ENCODE measurements at places on chromosomes 4 and X. TPM values are rescaled to one million over a fixed set of nuclear protein-coding genes. Genes with fewer than 3 reads are reported as not detected.

- peaks cover 46% of the 10 kb centered on the region for H3K4me1 ChIP-seq
- DNase-seq: no peak
- peak overlapping the region; percentile 78 for H3K27ac ChIP-seq
- no peaks in the 10 kb centered on the region for H3K36me3 ChIP-seq
These were observed 1.6 kb downstream of the MID2 start for GRCh38 chrX:107827030-107827831.

DNA sequence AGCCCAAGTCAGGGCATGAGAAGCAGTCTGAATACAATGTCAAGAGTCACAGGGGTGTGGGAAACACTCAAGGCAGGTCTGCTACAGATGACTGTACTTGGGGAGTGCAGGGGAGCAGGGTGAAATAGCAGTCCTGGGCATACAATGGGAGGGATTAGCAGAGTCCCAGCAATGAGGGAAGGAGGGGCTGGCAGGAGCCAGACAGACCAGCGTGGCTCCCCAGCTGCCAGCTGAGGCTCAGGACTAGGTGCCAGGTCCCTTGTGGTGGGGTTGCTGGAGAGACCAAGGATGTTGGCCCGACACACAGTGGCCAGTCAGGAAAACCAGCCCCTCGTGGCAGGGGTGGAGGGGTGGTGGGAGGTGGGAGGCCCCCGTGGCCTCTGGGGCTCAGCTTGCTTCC, 86.6 kb downstream of the RTL5 start:
- H3K4me3 ChIP-seq: no peak overlapping the region
- no peaks in the 10 kb centered on the region for H3K36me3 ChIP-seq
- no peak for DNase-seq

Gene MAD2L1
- 55.8 TPM for total RNA-seq

GRCh38 chr4:99088023-99088449, 552 bp downstream of the ADH5 start:
- peak; percentile 39 for DNase-seq
- H3K4me3 ChIP-seq: peak overlapping the region; percentile 98
- H3K4me1 ChIP-seq: peaks cover 43% of the 10 kb centered on the region
- no peaks in the 10 kb centered on the region for H3K27me3 ChIP-seq

Gene RNF150
- total RNA-seq: 0.14 TPM

Gene DSPP
- total RNA-seq: not detected

GRCh38 chrX:143648705-143649104, 12.8 kb upstream of the SLITRK4 start:
- no peaks in the 10 kb centered on the region for H3K36me3 ChIP-seq
- DNase-seq: no peak
- H3K4me1 ChIP-seq: no peaks in the 10 kb centered on the region
- H3K4me3 ChIP-seq: no peak overlapping the region

DNA sequence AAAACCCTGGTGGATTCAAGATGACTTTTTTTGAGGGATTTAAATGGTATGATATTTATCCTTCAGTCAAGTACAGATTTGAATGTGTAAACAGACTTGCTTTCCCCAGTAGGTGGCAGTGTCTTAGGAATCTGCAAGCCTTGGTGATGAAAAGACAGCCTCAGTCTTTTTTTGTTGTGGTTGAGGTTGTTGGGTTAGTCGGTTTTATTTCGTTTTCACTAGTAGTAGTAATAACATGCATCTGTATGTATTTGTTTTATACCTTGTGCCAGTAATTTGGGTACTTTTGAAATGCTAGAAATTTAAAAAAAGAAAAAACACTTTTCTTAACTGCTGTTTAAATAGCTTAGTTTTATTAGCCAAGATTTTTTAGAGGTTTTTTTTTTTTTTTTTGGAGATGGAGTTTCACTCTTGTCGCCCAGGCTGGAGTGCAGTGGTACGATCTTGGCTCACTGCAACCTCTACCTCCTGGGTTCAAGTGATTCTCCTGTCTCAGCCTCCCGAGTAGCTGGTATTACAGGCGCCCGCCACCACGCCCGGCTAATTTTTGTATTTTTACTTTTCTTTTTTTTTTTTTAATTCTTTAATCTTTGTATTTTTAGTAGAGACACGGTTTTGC, 39.2 kb downstream of the COPS4 start:
- peak overlapping the region; percentile 25 for H3K4me3 ChIP-seq
- H3K4me1 ChIP-seq: peaks cover 13% of the 10 kb centered on the region
- H3K36me3 ChIP-seq: peaks cover 24% of the 10 kb centered on the region

Gene CACNA1F
- total RNA-seq: 0.87 TPM

GRCh38 chrX:139725720-139726119, 17.8 kb upstream of the MCF2 start:
- no peak overlapping the region for H3K4me3 ChIP-seq
- peaks cover 7% of the 10 kb centered on the region for H3K4me1 ChIP-seq
- no peak overlapping the region for H3K27ac ChIP-seq
- no peak for DNase-seq
- no peaks in the 10 kb centered on the region for H3K27me3 ChIP-seq

DNA sequence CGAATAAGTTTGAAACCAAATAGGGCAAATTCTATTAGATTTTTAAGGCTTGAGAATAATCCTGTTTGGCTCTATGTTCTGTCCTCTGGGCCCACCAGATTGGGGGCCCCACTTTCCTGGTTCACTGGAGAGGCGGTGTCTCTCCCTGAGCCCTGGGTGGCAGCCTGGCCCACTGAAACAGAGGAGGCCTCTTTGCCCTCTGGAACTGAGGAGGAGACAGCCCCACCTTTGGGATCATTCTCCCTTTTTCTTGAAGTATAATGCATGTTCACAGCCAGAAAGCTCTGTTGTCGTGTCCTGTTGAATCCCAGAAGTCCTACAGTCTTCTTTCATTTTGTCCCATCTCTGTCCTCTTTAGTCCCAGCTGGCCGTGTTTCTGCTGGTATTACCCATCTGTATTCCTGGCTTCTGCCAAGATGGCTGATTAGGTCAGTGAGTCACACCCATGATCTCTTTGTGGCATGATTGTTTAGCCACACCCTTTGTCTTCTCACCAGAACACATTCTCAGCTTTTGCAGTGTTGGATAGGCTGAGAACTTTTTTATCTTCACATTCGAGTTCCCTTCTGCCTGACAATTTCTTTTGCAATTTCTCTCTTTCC, 8.1 kb upstream of the TBC1D25 start:
- no peak for DNase-seq
- peaks cover 8% of the 10 kb centered on the region for H3K4me1 ChIP-seq
- no peak overlapping the region for H3K4me3 ChIP-seq
- H3K27me3 ChIP-seq: no peaks in the 10 kb centered on the region

DNA sequence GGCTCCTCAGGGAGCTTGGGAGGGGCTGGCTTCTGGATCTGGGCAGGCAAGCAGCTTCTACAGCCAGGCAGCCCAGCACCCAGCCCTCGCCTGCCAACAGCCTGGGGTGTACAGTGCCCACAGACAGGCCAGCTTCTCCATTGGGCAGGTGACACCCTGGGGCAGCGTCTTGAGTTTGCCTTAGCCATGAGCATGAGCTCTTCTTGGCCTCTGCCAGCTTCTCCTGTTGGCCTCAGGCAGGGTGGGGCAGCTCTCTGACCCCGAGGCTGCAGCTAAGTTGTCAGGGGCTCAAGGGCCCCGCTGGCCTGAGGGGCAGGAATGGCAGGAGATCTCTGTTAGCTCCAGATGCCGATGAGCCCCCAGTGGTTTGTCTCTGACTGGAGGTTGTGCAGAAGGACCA, 7.8 kb upstream of the CNGA2 start:
- no peak overlapping the region for H3K27ac ChIP-seq
- no peaks in the 10 kb centered on the region for H3K36me3 ChIP-seq
- no peaks in the 10 kb centered on the region for H3K27me3 ChIP-seq
- no peaks in the 10 kb centered on the region for H3K4me1 ChIP-seq

- H3K27me3 ChIP-seq: peaks cover 15% of the 10 kb centered on the region
- no peak overlapping the region for H3K27ac ChIP-seq
- no peaks in the 10 kb centered on the region for H3K36me3 ChIP-seq
These were observed 109.7 kb upstream of the ARX start for GRCh38 chrX:25125483-25125882.

Gene SEC31A
- total RNA-seq: 80.3 TPM

DNA sequence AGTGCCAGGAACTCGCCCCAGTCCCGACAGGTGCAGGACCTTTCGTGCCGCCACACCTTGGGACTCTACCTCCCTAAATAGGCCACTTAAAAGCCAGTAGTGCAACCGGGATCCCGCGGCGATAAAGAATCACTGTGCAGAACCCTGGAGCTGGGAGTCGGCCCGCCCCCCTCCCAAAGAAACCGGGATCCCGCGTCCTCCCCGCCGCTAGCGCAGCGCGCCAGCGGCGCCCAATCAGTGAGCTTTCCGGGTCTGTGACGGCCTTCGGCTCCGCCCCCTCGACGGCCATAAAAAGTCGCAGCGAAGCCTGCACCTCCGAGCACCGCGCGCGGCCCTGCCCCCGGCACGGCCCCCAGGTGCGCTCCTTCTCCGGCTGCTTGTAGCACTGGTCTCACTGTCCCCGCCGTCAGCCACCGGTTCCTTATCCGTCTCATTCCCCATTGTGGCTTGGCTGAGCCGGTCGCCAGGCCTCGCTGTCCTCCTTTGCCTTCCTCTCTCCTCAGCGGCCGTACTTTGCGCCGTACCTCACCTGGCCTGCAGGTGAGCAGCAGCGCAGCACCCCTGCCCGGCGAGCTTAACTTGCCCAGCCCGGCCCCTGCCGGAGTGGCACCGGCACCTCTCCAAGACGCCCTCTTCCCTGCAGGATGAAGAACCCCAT, at the start of gene LRAT:
TSS of gene LRAT (plus strand) at position 318 of the 658 bp plus-strand sequence. CDS start at position 645, 327 bp downstream.
- peak; percentile 67 for DNase-seq
- peaks cover 16% of the 10 kb centered on the region for H3K4me1 ChIP-seq
- H3K36me3 ChIP-seq: no peaks in the 10 kb centered on the region
- peak within 1 kb of the TSS; percentile 64 for H3K4me3 ChIP-seq

Gene GAGE1
- not detected for total RNA-seq

GRCh38 chr4:163665101-163665500, 170.6 kb downstream of the TMA16 start:
- DNase-seq: no peak
- no peaks in the 10 kb centered on the region for H3K36me3 ChIP-seq
- H3K27ac ChIP-seq: no peak overlapping the region
- H3K4me1 ChIP-seq: peaks cover 45% of the 10 kb centered on the region
- H3K4me3 ChIP-seq: no peak overlapping the region
- no peaks in the 10 kb centered on the region for H3K27me3 ChIP-seq

Gene CHIC1
- total RNA-seq: 4.7 TPM

- peaks cover 3% of the 10 kb centered on the region for H3K4me1 ChIP-seq
- H3K36me3 ChIP-seq: no peaks in the 10 kb centered on the region
- peak; percentile 45 for DNase-seq
- no peak overlapping the region for H3K27ac ChIP-seq
- H3K4me3 ChIP-seq: no peak overlapping the region
- H3K27me3 ChIP-seq: no peaks in the 10 kb centered on the region
These were observed 116.1 kb downstream of the FAM53A start for GRCh38 chr4:1567808-1568581.

GRCh38 chr4:88465653-88466192, 8.8 kb downstream of the HERC5 start:
- DNase-seq: no peak
- H3K27ac ChIP-seq: no peak overlapping the region
- H3K4me1 ChIP-seq: peaks cover 16% of the 10 kb centered on the region
- no peaks in the 10 kb centered on the region for H3K27me3 ChIP-seq
- H3K36me3 ChIP-seq: peaks cover 29% of the 10 kb centered on the region
- H3K4me3 ChIP-seq: no peak overlapping the region

DNA sequence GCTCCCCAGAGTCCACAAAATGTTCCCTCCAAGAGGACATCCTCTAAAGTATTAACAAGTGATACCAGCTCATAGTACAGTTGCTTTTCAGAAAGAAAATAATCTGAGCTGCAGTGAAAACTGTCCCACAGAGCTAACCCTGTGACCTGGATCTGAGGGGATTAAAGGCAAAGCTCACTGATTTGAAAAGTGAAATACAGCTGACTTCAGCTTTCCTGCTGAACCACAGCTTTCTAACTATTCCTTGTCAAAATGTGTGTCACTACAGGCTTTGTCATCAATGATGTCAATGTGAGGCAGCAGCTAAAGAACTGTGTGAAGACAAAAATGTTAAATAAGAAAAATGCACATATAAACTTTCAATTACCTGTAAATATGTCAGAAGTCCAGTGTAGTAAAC, 36.9 kb downstream of the DCHS2 start:
- no peak for DNase-seq
- H3K4me3 ChIP-seq: no peak overlapping the region
- H3K27me3 ChIP-seq: peaks cover 14% of the 10 kb centered on the region

Gene SPON2
- 7.5 TPM for total RNA-seq

Gene PRSS12
- total RNA-seq: not detected

DNA sequence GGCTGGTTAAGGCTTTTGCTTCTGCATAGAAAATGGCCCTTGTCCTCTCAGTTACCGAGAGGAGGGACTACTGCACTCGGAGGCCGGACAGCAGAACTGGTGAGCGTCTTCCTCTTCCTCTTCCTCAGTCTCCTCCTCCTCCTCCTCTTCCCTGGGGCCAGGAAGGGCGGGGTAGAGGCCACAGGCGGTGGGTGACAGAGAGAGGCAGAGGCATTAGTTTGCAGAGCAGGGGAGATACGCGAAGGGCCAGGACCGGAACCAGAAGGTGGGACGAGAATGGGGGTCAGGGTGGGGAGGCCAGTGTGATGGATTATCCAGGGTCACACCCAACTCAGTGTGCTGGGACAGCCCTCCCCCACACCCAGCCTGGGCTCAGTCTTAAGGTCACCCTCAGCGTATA, 14.5 kb downstream of the IQSEC2 start:
- H3K27ac ChIP-seq: no peak overlapping the region
- no peak overlapping the region for H3K4me3 ChIP-seq
- no peaks in the 10 kb centered on the region for H3K36me3 ChIP-seq
- DNase-seq: no peak
- H3K4me1 ChIP-seq: peaks cover 20% of the 10 kb centered on the region

- no peaks in the 10 kb centered on the region for H3K27me3 ChIP-seq
- H3K36me3 ChIP-seq: no peaks in the 10 kb centered on the region
- H3K27ac ChIP-seq: no peak overlapping the region
- no peak for DNase-seq
- H3K4me1 ChIP-seq: no peaks in the 10 kb centered on the region
- no peak overlapping the region for H3K4me3 ChIP-seq
These were observed 155.2 kb downstream of the PDGFC start for GRCh38 chr4:156816360-156816755.

DNA sequence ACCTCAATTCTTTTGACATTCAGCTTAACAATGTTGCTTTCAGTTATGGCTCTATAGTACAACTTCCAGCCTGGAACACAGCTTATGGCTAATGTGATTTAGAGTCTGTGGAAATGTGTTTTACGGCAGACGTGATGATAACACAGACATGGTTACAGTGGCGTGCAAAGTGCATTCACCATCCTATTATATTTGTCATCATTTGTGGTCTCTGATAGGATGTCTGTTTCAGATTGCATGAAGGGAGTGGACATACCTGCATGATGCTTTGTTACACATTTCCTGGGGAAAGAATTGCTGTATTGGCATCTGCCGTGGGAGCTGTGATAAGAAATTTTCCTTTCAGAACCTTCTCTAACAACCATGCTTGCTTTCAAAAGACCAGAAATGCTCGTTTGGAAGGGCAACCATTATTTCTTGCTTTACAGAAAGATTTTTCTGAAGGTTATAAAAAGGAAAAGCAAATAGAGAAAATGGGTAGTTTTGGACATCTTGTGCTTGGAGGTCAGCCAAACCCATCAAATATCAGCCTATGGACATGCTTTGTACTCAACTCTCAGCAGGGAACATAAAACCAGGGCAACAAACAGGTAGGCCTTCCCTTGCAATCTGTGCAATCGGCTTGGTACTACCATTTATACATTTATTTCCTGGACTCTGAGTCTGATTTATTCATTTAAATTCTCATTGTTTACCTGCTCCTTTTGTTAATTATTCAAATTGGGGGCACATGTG, 273.9 kb downstream of the TLL1 start:
- peaks cover 2% of the 10 kb centered on the region for H3K27me3 ChIP-seq
- H3K36me3 ChIP-seq: no peaks in the 10 kb centered on the region
- no peaks in the 10 kb centered on the region for H3K4me1 ChIP-seq
- no peak overlapping the region for H3K27ac ChIP-seq
- no peak overlapping the region for H3K4me3 ChIP-seq

All from activated CD4-positive, alpha-beta T cell treated with anti-CD3 and anti-CD28 coated beads for 36 hours (primary cell).